Transverse colon (tissue), 4 donors: ENCODE measurements at places on chromosomes 3 and 15. TPM values are rescaled to one million over a fixed set of nuclear protein-coding genes. Genes with fewer than 3 reads are reported as not detected.

- no peak for DNase-seq
These were observed 840.6 kb downstream of the EPHA3 start for GRCh38 chr3:89948008-89948407.

GRCh38 chr15:50183112-50183794 is 1.3 kb downstream of the SLC27A2 start:
- no peak for DNase-seq

GOLGA6A gene
- total RNA-seq = not detected

DNA sequence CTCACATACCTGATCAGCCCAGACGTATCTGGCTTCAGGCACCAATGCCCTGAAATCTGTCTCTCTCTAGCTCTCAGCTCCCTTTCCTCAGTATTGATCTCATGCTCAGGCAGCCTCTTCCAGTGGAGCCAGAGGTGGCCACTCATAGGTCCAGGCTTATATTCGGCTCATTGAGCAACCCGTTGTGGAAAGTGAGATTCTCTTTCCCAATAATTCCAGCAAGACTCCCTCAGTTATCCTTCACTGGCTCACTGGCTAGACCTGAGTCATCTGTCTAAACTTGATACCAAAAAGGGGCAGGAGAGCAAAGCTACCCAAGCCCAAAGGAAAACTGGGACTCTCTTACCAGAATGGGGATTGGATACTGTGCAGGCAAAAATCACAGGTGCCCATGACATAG is 33.4 kb upstream of the FRMD4B start:
- DNase-seq = no peak

GRCh38 chr3:149955449-149955848 is 15.2 kb downstream of the PFN2 start:
- no peak for DNase-seq

ABI3BP gene
- total RNA-seq = 32.6 TPM

DNA sequence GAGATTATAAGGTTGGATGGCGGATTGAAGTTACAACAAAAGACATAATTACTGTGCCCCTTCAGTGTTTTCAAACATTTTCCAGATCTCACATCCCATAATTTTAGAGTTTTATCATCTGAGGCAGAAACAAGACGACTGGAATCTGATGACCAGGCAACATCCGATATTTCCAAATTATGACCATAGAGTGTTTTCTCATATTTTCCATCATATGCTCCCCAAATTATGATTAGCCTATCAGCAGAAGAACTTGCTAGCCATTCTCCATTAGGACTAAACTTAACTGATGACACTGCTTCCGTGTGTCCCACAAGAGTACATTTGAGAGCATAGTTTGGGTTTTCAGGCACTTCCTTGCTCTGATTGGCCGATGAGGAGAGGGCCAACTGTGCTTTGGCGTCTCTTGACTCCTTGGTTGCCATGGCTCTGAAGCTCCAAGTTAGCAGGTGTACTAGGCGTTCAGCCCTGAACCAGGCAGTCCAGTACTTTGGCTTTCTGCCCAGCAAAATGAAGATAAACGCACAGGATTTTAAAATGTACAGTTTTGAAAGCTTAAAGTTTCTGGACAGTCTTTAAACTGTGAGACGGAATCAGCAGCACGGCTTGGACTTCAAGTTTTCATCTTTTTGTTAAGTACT is 638 bp downstream of the WDR5B start:
- peak; percentile 54 for DNase-seq

MYO5C gene
- 95.8 TPM for total RNA-seq

GRCh38 chr3:110378481-110378880 is 693.1 kb upstream of the NECTIN3 start:
- DNase-seq = no peak

SLC38A3 gene
- not detected for total RNA-seq

DNA sequence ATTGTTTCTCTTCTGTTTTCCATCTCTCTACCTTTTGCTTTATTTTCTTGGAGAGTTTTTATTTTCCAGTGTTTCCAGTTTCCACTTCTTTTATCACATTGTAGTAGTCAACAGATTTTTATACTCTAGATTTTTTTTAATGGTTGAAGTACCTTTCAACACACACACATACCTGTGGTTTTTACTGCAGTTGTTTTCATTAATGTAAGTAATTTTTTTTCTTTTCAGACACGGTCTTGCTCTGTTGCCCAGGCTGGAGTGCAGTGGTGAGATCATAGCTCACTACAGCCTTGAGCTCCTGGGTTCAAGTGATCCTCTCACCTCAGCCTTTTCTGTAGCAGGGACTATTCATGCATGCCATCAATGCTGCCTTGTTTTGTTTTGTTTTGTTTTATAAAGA is 472.5 kb upstream of the SGO1 start:
- DNase-seq = no peak

DNA sequence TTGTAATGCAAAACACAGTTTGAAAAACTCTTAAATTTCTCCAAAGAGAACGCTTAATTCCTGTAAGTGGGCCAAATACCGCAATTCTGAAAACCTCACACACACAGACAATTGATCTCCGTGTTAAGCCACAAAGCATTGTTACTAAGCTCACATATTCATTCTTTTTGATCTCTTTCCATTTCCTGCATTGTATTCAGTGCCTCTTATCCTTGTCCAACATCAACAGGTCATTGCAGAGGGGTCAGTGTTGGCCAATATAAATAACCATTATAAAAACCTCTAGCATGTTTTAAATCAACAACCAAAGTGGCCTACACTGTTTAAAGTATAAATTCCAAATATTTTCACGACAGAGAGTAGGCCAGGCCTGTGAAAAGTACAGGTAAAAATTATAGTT is 171.1 kb downstream of the PDZRN3 start:
- no peak for DNase-seq

DNA sequence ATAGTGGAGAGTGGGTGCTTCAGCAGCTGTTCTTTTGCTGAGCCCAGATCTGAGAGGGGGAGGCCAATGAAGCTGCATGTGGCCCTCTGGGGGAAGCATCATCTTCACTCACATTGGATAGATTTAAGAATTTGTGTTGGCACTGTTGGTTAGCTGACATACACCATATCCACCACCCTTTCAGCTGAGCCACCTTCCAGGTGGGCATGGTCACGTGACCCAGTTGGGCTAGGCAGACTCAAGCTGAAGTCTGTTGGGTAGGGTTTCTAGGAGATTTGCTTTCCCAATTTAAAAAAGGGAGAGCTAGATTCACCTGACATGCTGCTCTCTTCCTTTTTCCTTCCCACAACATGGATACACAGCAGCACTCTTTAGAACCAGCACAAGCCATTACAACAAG is 311.0 kb downstream of the CHST2 start:
- no peak for DNase-seq

SYNM gene
- total RNA-seq = 217 TPM

DNA sequence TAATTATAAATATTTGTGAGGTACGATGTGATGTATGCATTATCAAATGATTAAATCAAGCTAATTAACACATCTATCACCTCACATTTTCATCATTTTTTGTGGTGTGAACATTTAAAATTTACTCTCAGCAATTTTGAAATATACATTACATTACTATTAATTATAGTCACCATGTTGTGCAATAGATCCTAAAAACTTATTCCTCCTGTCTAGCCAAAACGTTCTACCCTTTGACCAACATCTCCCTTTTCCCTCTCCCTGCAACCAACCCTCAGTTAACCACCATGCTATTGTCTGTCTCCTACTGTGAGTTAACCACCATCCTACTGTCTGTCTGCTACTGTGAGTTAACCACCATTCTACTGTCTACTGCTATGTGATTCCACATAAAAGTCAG is 20.7 kb upstream of the SLMAP start:
- DNase-seq = no peak

GRCh38 chr3:23624305-23624704 is 181.4 kb upstream of the UBE2E1 start:
- DNase-seq = no peak

DNA sequence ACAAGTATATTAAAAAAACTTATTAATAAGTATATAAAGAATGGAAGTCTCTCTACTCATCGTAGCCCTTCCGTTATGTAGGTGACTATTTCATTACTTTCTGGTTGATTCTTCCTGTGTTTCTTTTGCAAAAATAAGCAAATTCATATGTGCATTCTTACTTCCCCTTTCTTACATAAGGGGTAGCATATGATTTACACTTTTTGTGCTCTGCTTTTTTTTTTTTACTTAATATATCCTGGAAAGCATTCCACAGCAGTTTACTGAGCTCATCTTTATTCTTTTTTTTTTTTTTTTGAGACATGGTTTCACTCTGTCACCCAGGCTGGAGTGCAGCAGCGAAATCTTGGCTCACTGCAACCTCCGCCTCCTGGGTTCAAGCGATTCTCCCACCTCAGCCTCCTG is 12.9 kb downstream of the SCAMP5 start:
- no peak for DNase-seq

DNA sequence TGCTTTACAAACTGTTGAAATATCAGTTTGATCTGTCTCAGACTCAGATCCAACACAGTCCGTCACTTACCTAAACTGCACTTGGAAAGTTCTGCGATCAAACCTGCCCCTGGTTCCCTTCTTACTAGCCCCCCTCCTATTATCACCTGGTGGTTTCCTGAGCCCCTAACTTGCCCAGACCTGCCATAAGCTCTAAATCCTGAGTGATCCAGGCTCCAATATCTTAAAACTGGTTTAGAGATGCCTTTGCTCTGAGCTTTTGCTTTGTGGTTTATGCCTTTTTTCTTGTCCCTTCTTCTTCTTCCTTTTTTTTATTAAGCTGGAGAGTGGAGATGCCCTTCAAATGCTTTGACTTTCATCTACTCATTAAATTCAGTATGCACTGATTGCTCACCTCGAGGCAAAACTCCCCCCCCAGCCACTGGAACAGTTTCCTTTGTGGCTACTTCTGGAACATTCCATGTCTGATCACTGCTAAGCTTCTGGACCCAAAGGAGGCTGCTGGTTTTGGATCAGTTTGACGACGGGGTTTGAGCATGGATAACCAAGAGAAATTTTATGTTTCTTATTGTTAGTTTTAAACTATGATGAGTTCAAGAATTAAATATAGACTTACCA is 3.5 kb upstream of the ITGB5 start:
- no peak for DNase-seq

- DNase-seq = peak; percentile 11
These were observed 82.7 kb downstream of the ABHD5 start for GRCh38 chr3:43773273-43774094.

DNA sequence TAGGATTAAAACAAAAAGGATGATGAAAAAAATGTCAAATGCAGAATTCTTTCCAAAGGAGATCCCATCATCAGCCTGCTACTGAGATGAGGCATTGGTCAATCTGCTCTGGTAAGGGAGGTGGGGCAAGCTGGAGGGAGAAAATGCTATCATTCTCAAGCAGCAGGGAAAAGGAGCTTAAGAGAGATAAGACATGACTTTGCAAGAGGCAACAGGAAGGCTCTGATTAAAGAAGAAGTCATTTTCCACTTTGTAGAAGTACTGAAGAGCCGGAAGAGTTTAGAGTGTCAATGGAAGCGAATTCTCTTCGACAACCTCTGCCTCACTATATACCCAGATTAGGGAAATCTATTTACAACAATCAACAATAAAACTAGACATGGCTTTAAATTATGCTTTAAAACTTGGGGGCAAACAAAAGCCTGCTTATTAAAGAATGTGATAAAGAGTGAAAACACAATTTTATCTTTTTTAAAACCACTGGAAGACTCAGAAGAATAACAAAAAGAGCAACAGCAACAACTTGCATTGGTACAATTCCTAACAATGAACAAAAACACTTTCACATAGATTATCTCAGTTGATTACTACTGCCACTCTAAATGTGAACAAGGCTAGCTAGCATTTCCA is 81.8 kb upstream of the NANOGP8 start:
- no peak for DNase-seq

NOX5 gene
- not detected for total RNA-seq

DNA sequence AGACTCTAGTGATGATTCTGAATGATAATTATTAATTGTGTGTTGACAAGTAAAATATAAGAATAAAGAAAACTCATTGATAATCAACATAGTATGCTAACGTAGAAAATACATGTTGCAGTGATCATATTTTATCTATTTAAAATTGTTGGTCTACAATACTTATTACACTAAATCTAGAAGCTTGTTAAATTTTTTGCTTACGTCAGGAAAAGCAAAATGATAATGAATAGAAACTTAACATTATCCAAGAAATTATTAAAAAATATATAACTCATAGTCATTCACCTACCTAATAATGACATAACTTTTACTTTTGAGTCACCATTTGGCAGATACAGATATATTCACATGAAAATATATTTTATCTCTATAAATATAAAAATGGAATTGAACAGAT is 984.1 kb downstream of the PLOD2 start:
- DNase-seq = no peak

TMEM158 gene
- 0.82 TPM for total RNA-seq

DNA sequence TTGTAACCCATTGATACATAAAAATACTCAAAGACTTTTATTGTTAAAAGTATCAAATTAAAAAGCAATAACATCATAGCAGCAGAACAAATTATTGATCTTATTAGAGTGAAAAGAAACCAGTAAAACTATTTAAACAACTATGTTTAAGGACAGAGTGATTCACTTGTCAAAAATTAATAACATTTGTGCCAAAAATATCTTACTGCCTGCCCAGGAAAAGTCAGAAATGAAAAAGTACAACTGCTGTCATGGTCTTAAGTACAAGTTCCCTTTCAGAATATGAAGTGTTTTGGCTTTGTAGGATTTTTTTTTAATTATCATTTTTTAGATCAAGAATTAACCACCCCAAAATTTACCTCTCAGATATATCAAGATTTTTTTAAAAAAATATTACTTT is 3.4 kb downstream of the IFT57 start:
- no peak for DNase-seq

DNA sequence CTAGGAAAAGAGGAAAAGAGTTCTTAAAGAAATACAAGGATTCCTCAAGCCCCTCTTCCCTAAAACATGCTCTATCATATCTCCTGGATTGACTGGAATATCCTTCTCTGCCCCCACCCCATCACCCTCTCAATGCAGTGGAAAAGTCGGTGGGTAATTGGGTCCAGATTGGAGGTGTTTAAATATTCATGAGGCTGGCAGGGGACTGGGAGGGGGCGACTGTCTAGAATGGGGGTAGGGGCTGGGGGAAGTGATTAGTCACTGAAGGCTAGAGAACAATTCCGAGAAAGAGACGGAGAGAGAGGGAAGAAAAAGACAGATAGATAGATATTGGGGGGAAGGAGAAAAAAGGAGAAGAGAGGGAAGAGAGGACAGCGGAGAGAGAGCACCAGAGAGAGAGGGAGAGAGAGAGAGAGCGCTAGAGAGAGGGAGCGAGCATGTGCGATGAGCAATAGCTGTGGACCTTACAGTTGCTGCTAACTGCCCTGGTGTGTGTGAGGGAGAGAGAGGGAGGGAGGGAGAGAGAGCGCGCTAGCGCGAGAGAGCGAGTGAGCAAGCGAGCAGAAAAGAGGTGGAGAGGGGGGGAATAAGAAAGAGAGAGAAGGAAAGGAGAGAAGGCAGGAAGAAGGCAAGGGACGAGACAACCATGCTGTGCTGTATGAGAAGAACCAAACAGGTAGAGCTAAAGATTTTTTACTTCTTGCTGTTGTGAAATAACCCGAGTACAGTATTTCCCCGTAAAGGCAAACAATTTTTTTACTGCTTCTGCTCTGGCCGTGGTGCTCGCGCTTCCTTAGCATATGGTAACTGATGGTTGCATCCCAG is at the start of gene GAP43:
Gene GAP43, plus strand, starts transcription at position 467 of the 825 bp plus-strand sequence. Its CDS starts 180 bp downstream, at position 647.
- no peak for DNase-seq

ACAD11 gene
- total RNA-seq = 27.6 TPM

EID1 gene
- 98.0 TPM for total RNA-seq
